ENCODE measurements at places on chromosomes 3 and 15.

DNA sequence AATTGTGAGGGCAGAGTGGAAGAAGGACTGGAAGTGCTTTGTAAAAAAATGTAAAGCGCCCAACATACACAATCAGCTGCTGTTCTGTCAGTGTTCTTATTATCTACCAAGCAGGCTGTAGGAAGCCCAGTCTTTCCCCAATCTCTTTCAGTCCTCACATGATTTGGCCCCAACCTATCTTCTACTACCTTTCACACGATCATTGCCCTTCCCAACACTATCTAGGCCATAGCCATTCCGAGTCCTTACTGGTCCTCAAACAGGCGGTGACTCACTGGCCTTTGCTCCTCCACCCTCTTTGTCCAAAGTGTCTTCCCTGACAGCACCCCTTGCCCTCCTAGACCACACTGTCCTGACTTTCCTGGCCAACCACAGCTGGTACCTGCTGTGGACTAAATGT is 861 bp upstream of the RFT1 start:
- no peak for DNase-seq

DNA sequence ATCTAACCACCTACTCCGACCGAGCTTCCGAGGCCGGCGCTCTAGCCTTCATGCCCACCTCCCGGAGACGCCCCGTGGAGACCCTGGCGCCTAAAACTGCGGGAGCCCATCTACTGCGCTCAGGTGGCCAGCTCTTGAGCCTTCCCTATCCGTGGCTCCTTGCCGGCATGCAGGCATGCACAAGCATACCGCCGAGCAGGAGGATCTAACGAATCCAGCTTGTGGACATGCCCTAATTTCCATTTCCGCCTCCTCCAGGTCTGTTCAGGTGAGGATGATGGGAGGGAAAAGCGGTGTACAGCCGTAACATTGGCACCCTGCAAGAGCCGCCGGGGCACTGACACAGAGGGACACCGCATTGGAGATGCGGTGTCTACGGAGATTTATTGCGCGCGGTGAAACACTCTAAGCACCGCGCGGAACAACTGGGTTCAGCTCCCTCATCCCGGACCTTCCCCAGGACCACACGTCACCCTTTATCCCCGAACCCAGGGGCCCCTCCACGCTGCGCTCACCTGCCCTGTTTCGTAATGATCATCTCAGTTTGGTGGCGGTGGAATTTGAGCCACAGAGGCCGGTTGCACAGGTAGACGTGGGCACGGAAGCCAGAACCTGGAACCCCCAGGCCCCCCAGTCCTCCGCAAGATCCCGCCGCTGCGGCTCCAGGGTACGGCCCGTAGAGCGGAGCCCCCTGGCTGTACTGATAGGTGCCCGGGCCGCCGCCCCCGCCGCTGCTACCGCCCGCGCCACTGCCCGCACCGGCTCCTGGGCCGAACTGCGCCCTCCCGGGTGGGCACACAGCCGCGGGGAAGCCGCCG is 1.0 kb downstream of the EOMES start:
- DNase-seq: no peak

DNA sequence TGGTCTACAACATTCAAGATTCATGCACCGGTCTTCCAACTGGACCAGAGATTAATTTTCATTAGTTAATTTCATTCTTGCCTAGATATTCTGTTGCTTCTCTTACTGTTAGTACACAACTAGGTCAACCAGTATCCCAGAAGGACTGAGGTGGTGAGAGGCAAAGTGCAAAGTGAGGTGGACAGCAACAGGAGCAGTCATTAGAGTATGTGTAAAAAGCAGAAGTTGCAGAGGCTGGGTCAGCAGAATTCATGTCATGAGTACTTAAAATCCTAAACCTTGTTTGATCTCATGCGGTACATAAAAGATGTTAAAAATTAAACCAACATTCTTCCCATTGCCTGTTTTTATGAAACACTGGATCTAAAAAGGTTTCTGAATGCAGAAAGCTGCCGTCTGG is 46.7 kb downstream of the PARP14 start:
- no peak for DNase-seq

- no peak for DNase-seq
Observed at GRCh38 chr3:45100981-45101407, 45.2 kb downstream of the CDCP1 start.

DNA sequence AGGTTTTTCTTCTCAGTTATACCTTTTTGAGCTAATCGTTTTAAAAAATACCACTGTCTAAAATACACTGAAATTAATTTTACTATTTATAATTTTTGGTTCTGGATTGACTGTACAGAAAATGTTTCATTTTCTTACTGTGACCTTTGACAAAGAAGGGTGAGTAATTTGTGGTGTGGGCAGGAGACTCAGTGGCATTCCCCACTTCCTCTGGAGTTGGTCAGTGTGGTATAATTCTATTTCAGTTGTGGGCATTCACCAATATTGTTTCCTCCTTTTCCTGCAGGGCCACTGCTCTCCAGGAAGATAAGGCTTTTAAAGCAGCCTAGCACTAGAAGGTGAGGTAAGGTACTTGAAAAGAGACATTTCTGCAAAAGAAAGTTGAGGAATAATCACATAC is 6.5 kb downstream of the DAG1 start:
- DNase-seq: no peak

- no peak for DNase-seq
Observed at GRCh38 chr15:83943043-83943442, 289.1 kb downstream of the ADAMTSL3 start.

GRCh38 chr3:23002151-23002550 is 201.0 kb upstream of the UBE2E2 start:
- no peak for DNase-seq

DNA sequence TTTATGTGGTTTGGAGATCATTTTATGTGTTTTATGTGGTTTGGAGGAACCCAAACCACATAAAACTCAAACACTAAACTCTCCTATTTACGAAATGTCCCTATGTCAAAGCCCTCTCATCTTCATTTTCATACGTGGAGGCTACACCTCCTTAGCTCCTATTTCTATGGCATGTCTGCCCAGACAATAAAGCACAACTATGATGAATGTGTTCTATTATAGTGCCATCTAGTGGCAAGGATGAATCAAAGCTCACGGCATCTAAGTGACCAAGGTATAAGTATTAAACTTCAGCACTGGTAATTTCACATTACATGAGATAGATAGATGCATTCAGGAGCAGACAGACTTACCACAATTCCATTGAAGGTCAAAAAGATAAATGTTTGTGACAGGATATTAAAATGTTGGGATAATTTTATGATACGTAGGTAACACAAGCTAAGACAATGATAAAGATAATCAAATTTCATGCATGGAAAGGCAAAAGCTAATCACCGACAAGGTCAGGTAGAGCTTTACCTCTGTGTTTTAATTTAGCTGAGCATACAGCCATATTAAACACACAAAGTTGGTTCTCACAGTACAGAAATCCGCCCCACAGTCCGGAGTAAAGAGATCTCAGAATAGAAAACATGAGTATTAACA is 130.6 kb upstream of the FHIT start:
- peak; percentile 49 for DNase-seq

DNA sequence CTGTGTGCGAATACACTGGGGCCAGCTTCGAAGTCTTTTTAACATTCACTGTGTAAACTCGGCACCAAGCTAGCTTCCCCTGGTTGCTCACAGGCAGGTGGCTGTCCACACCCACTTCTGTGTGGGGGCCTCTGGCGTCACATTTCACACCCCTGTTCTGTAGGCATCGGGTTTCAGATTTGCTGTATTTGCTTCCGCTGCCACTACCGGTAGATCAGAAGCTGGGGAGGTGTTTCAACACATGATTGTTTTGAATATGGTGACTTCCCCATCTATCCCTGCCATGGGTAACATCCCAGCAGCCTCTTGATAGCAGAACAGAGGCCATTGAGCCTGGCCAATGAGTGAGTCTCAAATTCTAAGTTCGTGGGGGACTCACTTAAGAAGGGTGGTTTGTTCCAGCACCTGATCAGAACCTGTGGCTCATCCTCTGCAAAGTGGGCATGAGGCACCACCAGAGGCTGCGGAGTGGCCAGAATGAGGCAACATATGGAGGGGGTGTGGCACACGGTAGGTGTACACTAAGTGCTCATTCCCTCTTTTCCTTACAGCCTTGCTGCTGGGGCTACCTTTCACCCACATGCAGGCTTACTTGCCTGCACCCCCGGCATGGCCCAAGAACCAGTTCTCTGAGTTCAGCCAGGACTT is 61.5 kb downstream of the IQSEC1 start:
- DNase-seq: no peak

Data from NCI-H748 treated with DMSO at 0.1 percent for 48 hours (cell line).